ENCODE measurements at places on chromosomes 5 and 9. TPM values are rescaled to one million over a fixed set of nuclear protein-coding genes. Genes with fewer than 3 reads are reported as not detected.

- no peak for DNase-seq
These were observed 300.4 kb downstream of the MAN2A1 start for GRCh38 chr5:109989994-109990722.

DNA sequence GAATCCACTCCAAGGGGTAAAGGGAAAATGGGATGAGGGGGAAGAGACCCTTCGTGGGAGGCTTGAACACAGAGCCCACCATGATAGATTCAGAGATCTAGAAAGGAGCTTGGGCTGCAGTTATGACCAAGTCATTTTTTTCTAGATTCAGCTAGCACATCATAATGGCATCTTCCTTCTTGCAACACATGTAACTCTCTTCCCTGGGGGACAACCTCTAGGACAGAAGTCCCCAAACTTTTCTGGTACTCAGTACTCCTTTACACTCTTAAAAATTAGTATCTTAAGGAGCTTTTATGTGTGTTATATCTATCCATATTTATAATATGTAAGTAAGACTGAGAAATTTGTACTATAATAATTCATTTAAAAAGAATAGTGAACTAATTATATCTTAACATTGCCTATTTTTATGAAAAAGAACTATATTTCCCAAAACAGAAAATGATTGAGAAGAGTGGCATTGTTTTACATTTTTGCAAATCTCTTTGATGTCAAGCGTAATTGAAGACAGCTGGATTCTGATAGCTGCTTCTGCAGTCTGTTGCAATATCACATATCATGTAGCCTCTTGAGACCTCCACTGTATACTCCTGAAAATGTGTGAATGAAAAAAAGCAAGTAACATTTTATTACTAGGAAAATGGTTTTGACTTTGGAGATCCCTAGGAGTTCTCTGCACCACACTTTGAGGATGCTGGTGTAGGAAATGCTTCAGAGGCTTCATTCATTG is 875 bp downstream of the ACO1 start:
- DNase-seq: no peak

Gene PLPP6
- 3.4 TPM for total RNA-seq

DNA sequence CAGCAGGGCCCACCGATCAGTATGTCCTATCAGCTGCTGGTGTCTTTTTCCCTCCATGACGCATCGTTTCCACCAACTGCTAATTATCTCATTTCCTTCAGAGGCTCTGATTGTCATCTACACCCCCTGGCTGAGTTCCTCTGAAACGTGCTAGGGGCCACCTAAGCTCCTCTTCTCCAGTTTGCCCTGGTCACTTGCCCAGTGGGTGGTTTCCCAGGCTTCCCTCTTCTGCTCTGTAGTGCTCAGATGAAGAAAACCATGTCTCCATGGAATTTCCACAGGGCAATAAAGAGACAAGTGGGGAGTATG is 65.3 kb downstream of the TSTD2 start:
- DNase-seq: no peak

DNA sequence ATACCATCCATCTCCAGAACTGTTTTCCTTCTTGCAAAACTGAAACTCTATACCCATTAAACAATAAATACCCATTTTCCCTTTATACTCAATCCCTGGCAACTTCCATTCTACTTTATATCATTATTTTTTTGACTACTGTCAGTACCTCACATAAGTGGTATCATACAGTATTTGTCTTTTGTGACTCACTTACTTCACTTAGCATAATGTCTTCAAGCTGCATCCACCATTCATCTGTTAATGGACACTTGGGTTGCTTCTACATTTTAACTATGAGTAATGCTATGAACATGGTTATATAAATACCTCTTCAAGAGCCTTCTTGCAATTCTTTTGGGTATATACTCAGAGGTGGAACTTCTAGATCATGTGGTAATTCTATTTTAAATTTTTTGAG is 11.6 kb upstream of the TYRP1 start:
- DNase-seq: no peak

DNA sequence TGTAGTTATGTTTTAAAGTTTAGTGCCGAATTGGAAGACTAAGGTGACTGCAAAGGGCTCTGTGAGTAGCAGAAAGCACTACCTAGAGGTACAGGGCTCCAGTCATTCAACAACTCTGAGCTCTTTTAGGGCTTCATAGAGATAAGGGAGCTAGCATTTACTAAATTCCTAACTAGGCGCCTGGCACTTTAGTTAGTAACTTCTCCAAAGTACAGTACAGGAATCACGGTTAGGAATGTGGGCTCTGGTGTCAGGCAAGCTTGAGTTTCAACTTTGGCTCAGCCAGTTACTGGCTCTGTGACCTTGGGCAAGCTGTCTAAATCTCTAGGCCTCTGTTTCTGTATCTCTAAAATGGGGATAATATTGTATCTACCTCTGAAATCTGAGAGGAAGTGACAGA is 115.3 kb downstream of the SLIT3 start:
- no peak for DNase-seq

GRCh38 chr5:74099538-74100267 is 473.7 kb downstream of the ARHGEF28 start:
- no peak for DNase-seq

- no peak for DNase-seq
These were observed 57.6 kb upstream of the OTP start for GRCh38 chr5:77696120-77696519.

DNA sequence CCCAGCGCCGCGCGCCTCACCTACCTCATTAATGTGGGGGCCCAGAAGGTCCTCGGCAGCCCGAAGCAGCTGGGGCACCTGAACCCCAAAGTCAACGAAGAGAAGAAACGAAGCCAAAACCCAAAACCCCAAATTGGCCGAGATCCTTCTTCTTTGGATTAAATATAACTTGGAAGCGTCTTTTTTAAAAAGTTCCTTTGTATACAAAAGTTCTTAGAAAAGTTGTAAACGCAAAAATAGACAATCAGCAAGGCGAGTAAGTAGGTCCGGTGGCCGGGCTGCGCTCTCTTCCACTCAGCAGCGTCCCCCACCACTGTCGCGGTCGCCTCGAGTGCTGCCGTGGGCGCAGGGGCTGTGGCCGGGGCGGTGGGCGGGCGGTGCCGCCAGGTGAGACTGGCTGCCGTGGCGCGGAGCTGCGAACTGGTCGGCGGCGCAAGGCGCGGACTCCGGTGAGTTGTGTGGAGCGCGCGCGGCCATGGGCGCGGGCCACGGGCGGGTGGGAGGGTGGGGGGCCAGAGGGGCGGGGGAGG is 360 bp downstream of the KLF4 start:
- no peak for DNase-seq

Gene CEL
- total RNA-seq: 2.5 TPM

- DNase-seq: no peak
These were observed 178.4 kb downstream of the PTPRD start for GRCh38 chr9:10434412-10434811.

GRCh38 chr5:179607160-179607931 is 16.1 kb downstream of the HNRNPH1 start:
- peak; percentile 65 for DNase-seq

DNA sequence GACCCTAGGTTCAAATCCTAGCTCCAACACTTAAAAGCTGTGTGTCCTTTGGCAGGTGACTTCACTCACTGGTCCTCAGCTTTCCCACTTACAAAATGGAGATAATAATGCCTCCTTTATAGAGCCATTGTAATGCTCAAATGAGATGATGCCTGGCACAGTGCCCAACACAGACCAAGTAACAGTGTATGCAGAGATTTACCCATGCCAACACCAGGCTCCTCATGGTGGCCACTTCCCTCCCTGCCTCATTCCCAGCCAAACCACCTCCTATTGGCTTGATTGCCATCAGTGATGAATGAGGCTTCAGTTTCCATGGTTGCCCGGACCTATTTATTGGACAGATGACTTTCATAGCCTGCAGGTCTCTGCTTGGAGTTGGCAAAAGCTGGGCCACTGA is 469.4 kb downstream of the CDK5RAP2 start:
- DNase-seq: no peak

DNA sequence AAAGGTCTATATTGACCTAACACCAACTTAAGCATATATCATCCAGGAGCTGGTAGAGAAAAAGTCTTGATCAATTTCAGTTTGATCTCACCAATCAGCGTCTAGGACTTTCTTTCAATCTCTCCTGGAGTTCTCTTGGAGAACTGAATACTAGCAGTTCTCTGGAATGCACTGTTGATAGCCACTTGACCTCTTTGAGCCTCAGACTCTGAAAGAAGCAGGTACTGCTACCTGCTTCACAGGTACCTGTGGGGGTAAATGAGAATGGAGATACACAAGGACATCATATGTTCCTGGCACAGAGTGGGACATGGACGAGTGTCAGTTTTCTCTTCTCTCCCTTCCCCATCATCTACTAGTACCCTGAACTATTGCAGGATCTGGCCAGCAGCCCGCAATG is 16.0 kb downstream of the CMYA5 start:
- DNase-seq: no peak

- DNase-seq: no peak
These were observed 86.2 kb upstream of the HSPA9 start for GRCh38 chr5:138661291-138661960.

DNA sequence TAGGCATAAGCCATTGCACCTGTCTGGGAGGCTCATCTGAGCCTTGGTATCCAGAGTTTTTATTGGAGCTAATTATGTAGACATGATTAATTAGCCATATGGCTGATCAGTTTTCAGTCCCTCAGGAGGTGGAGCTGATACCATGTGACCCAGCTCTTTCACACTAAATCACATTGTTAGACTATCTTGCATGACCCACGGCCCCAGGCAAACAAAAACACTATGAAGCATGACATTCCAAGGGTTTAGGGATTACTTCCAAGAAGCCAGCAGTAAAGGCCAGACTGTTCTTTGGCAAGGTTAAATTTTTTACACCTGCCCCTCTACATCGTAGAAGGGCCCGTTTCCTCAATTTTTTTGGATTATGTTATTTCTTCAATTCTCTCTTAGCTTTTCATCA is 5.0 kb upstream of the C5orf24 start:
- no peak for DNase-seq

- no peak for DNase-seq
These were observed 127.2 kb downstream of the PDE8B start for GRCh38 chr5:77337686-77338085.

- no peak for DNase-seq
These were observed 48.8 kb downstream of the POC5 start for GRCh38 chr5:75668445-75668844.

DNA sequence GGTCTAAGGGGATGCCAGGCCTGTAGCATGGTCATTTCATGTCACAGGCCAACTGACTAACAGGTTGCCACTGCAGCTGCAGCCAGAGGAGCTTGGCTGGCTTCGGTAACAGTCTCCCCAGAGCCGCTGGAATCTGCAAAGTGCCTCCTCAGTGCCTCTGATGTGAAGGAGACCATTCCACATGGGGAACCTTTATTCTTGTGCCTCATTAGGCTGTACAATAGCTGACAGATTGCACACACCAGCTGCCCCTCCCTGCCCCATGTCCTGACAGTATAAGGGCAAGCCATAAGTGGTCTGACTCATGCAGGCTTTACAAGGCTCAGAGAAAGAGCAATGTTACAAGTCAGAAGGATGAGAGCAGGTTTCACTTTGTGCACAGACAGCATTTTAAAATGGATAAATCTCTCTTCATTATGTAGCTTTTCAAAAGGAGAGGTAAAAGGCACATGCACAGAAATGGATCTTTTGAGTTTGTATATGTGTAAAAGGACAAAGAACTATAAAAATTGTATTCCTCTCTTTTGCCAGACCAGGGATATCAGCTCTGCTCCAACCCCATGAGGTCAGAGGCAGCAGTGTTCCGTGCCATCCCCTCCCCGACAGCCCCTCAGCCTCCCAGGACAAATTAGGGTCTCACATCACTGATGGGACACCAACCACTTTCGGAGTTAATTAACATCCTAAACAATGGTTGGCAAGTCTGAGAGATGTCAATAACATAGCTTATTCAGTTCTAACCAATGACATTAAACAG is 467.8 kb downstream of the TMEM232 start:
- no peak for DNase-seq

Gene PCDHA12
- total RNA-seq: 0.34 TPM

Gene TEK
- 19.2 TPM for total RNA-seq

- no peak for DNase-seq
These were observed 421.4 kb upstream of the WWC1 start for GRCh38 chr5:167870055-167870454.

Gene SNAPC3
- 22.6 TPM for total RNA-seq

Gene ASPN
- total RNA-seq: 8.8 TPM

Gene PFN3
- total RNA-seq: not detected

Gene NTNG2
- total RNA-seq: 6.5 TPM

Gene C9orf153
- 0.31 TPM for total RNA-seq

GRCh38 chr5:62779010-62779422 is 200.4 kb downstream of the LRRC70 start:
- DNase-seq: no peak

Gene IL9
- total RNA-seq: not detected

Gene TPM2
- 523 TPM for total RNA-seq

DNA sequence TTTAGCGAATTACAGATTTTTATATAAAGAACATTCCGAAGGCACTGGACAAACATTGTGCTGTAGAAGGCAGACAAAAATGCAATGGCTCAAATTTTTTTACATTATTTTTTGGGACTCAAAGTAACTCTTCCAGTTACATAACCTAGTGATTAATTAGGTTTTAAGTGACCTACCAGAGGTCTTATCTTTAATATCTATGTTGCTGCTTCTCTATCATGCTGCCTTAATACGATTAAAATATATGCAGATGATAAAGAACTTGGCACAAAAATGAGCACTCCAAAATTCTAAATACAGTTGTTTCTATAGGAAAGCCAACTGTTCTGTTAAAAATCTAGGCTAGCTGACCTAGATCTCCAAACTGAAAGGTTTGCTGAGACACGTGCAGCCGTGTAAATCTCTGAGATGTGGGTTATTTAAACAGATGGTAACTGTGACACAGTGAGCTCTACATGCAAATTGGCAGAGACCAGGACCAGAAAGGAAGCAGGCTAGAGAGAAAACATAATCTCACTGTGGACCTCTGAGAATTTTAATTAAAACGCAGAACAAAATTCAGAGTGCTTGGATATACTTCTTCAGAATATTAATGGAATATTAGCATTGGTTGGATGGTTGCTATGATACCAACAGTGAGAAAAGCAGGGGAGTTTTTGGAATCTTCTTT is 56.2 kb downstream of the CAMK4 start:
- DNase-seq: no peak

Gene ISL1
- total RNA-seq: not detected

DNA sequence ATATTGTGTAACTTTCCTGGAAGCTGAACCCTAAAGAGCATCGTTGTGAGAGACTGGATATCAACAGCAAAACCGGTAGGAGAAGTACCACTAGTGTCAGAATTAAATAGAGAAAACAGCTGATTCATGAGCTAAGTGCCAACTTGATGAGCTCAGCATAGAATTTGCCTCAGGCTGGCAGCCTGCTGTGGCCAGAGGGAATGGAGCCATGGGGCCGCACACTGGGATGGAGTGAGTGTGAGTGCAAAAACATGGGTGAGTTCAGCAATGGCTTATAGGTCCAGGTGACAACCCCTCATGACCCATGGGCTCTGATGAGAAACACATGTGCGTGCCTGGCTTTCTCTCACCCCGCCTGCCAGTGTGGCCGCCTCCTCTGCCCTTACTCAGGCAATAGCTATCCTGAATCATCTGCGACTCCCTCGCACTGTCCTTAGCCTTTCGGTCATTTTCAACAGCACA is 25.4 kb downstream of the ADAMTS16 start:
- no peak for DNase-seq

Gene ANKRD34B
- not detected for total RNA-seq

- DNase-seq: no peak
These were observed 5.9 kb downstream of the RGMB start for GRCh38 chr5:98779264-98779877.

Data from left cardiac atrium (tissue), 4 donors.